ENCODE measurements at places on chromosomes 3 and 15.

- DNase-seq = no peak
Measured at GRCh38 chr3:49617390-49618013, 56.6 kb upstream of the APEH start.

DNA sequence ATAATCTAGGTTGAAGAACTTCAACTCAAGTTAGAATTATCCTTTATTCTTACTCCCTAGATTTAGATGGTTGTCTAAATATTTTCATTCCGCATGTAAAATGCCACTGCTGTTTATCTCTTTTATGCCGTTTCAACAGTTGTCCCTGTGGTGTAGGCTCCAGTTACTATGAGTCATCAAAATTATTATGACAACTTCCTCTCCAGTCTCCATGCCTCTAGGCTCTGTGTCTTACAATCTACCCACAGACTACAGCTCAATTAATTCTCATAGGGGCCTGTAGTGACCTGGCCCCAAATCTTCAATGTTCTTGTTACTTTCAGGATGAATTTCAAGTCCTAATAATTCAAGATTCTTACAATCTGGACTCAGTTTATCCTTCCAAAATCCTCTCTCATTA is 105.8 kb upstream of the UNC13C start:
- DNase-seq = no peak

DNA sequence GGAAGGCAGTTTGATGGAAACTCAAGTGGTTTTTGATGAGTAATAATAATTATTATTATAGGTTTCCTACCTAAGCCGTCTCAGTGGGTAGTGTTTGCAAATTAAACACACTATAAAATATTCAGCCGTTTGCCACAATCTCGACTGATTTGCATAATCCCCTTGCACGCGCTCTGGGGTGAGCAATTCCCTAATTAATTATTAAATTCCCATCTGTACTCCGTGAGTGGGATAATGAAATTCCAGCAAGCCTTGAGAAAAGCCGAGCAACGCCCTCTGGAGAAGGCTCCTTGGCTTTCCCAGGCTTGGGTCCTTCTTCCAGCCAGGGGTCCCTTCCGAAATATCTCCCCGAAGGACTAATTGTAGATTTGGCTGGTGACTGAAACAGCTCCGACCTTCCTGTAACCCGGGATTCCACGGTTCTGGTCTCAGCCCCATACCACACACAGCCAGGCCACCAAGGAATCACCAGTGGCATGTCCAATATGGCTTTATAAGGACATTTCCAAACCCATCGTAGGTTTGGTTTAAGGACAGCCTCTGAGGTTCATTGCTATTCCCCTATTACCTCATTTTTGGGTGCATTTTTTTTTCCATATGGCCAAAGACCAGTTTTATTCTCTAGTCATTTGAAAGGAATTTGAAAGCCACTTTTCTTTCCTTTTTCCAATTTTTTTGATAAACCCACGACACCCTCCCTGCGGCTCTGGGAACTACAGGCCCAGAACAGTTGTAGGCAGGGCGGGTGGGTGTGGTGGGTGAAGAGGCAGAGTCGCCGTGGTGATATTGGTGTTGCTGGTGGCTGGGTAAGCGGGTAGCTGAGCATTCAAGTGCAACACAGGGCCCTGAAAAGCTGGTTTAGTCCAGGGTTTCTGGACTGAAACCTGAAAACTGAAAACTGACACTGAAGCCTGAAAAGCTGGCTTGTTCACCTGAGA is 33.2 kb upstream of the RGMA start:
- peak; percentile 31 for DNase-seq

DNA sequence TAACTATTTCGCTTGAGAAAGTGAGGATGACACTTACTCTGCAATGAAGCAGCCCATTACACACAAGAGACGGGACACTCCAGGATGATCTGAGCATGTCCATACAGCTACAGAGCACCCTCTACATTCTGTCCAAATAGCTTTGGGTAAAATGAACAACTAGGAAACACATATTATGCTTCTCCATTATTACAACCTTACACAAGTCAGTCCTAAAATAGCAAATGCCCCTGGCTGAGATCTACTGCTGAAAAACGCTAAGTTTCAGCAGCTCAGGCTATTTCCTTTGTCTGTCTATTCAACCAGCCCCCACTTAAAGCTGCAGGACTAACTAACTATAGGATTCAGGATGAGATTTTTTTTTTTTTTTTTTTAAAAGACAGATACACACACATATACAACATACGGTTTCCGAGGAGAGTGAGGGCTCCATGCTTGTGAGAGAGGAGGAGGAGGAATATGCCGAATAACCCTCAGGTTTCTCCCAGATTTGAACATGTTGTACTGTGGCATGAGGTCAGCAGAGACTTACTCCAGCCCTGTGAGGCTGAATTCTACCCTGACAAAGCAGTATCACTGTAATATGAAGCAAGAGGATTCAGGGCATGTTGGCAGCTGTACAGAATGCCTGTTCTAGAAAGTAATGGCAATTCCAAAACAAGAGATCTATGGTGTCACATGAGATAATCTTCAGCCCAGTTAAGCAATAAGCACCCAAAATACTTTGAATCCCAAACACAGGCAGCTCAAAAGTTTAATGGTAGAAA is 117.3 kb upstream of the PLXND1 start:
- peak; percentile 56 for DNase-seq

GRCh38 chr3:39146083-39146501 is 7.3 kb downstream of the CSRNP1 start:
- DNase-seq = peak; percentile 75

GRCh38 chr3:50121072-50122032 is 32.6 kb downstream of the RBM5 start:
- DNase-seq = peak; percentile 81

DNA sequence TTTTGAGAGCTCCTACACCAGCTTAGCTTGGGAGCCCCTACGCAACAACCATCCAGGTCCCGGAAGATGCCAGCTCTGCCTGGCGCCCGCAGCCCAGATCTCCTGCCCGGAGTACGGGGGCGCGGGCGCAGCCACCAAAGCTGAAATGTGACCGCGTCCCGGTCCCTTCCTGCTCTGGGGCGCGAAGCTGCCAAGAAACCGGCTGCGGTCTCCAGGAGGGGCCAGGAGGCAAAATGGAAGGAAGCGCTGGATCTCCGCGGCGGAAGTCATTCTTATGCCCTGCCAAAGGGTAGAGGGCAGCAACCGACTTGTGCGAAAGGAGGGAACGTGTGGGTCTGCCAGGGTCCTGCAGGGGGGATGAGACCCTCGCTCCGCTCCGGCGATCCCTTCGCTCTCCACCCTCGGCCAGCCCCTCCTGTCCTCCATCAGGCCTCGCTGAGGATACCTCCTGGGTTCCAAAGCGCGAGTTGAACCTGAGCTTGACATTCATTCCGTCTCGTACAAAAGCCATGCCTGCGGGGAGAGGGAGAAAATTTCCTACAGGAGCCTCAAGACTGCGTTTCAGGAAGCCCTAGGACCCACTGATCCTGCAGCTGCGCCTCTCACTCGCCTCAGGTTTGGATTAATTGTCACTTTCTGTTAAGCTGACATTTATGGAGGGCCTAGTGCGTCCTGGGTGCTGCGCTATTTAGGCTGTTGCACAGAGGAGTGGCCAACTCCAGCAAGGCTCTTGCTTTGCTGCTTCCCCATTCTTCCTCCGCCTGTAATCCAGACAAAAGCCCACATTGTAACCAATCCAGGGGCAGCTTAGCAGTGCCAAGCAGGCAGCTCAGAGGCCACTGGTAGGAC is 98.3 kb upstream of the VGLL3 start:
- peak; percentile 84 for DNase-seq

- DNase-seq = peak; percentile 25
Measured at GRCh38 chr15:101578443-101578894, 73.7 kb downstream of the TM2D3 start.

DNA sequence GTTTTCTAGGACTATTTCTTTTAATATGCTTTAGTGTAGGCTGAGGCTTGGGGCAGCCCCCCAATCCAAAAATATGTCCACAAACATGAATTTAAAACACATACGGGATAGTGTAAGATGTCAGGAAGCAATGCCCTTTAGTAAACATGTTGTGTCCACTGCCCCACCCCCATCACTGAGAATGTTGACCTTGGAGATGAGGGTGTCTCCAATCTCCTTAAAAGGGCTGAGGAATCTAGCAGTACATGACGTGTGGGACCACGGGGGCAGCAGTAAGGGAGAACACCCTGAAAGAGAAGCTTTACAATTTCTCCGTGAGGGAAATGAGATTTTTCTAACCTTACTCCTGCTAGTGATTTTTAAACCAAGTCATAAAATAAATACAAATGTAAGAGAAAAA is 84.7 kb downstream of the SQOR start:
- DNase-seq = no peak

GRCh38 chr3:57397175-57398026 is 104.9 kb upstream of the ASB14 start:
- no peak for DNase-seq

Data from right cardiac atrium (tissue), 5 donors.